ENCODE measurements at places on chromosomes 3 and 15.

DNA sequence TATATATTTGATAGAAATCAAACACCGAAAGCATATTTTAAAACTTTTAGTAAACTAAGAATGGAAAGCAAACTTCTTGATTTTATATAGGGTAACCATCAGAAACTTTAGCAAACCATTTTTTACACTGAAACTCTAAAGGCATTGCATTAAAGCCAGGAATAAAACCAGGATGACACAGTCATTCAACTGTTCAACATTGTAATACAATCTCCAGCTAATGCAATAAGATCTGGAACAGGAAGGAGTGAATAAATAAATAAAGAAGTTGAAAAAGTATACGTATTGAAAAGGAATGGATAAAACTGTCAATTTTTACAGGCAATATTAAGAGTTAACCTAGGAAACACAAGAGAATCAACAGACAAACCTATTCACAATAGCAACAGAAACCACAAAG lies 181.9 kb upstream of the TTC14 start:
- no peak for DNase-seq

DNA sequence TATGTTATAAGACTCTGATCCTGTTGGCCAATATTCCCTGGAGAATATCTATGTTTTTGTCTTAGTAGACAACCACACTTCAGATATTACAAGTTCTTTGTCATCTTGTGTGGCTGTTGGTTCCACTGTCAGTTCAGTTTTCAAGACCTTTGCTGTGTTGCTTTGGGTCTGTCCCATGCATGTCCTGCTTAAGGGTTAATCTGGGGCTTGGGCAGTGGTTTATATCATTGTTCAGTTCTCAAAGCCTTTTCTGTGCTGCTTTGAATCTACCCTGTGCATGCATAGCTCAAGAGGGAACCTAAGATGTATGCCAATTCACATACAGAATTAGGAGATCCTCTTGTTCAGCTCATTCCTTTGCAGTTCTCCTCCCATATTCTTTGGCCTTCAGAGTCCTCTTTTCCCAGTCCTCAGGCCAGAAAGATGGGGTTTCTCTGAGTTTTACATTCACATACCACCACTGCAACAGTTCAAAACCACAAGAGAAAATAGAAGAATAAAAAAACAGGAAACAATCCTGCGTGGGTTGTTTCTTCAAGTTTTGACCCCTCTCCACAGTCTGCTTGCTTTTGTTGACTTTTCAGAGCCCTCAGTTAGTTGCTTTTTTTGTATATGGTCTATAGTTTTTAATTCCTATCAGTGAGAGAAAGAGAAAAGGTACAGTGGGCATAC lies 21.6 kb downstream of the BUB1B start:
- no peak for DNase-seq

DNA sequence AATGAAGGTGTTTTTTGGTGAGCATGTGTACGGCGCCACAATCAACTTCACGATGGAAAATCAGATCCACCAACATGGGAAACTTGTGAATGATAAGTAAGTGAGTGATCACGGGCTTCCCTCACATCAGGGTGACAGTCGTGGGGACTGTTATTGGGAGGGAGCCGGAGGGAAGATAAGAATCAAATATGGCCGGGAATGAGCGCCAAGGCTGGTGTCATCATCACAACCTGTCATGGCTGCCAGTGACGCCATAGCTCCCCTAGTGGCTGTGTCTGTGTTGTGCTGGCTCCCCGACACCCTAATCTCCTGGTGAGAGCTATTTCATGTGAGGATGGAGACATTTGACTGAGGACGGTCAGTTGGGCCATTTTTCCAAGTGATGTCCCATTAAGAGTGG lies 168.5 kb downstream of the SV2B start:
- no peak for DNase-seq

GRCh38 chr3:18334837-18335601 lies 90.1 kb downstream of the SATB1 start:
- DNase-seq = no peak

DNA sequence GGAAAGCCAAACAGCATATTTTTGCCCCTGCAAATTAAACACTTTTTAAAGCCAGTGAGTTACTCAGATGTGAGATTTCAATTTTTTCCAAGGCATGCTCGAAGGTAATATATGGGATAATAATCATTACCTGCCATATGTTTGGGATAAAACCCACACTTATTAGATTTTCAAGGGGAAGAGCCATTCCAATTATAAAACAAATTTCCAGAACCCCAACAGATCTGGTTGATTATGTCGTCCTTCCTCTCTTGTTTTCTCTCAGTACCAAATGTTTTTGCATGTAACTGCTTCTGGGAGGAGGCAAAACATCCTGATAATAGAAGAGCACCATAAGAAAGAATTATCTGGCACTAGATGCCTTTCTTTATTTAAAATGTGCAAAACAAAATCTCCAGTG lies 115.1 kb downstream of the AKAP13 start:
- DNase-seq = no peak

DNA sequence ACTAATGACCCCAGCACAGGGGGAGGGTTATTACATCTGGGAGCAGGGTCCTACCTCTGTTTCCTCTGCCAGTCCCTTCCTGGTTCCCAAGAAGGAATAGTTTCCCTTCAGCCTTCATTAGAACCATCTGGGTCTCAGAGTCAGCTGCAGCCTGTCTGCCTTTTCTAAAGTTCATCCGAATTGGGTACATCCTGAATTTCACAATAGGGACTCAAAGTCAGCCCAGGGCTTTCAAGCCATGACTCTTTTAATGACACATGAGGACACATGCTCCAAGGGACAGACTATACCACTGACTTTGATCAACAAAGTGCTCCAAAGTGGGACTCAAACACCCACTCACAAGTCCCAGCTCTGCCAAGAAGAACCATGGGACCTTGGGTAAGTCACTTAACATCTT lies 12.7 kb upstream of the CRABP1 start:
- DNase-seq = no peak

- DNase-seq = no peak
Observed at GRCh38 chr3:61158667-61159066, 92.6 kb downstream of the FHIT start.

- no peak for DNase-seq
Observed at GRCh38 chr15:91866971-91867372, 13.5 kb downstream of the SLCO3A1 start.

GRCh38 chr3:87179642-87180041 lies 47.5 kb upstream of the CHMP2B start:
- DNase-seq = no peak

DNA sequence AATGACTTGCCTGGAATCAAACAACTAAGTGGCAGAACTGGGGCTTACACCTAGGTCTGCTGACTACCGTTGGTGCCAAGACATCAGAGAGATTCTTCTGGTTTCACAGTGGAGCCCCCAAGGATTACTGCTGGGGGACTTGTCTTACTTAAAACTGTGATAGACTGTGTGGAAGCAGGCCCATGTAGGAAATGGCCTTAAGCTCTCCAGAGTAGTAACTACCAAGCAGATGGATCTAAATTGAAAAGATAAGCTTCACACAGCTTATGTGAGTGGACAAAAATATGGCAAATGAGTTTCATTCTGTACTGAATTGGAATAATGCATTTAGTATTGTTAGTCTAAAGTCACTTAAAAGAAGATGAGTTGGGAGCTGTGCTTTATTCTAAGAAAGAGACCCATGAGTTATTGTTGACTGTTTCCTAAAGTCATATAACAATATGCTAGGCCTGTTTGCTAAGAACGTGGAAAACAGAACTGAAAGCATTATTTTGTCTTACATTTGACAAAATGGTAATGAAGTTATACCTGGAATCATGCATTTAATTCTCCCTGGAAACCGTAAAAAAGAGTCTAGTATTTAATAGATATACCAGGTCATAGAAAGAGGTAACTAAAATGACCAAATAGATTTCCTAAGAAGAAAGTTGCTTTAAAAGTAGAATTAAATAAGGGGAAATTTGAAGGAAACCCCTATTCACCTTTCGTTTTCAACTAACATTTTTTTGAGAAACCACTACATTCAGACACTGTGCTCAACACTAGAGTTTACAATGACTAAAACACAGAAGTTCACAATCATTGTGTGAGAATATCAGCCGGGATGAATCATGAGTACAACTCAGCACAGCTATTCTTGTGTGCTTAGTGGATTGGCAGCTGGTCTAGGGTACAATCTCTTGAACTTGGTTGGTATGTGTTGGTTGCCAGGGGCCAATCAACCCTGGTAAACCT lies 13.0 kb upstream of the MAPK6 start:
- DNase-seq = no peak

DNA sequence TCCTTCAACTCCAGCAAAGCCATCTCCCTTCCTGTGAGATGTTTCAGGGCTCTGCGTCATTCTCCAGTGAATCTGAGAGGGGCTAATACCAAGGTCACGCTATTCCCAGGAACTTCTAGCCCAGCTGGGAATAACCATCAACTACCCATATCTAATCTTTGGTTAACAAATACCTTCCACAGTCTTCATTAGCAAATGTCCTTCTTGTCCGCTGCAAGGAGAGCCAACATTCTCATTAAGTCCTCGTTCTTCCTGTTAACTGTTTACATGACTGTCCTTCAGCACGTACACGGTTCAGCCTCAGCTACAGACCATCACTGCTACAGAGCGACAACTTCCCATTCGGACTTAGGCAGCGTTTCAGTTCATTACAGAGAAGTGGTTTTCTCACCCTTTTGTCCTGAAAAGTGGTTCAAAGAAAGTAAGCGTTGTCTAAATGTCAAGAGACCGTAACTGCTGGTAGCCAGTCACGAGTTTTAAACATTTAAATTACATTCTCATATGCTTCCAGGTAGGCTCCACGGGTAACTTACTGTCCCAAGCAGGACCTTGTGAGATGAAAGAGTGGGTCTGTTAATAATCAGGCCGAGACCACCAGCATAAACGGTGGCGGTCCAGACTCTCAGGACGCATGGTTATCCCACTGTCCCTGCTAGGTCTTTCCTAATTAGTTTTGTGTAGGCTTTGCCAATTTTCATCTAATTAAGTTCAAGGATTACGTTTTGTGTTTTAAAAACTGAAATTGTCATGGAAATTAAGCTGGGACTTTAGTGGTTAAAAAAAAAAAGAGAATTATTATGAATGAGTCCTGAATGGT lies 63.8 kb downstream of the CHSY1 start:
- DNase-seq = peak; percentile 71

DNA sequence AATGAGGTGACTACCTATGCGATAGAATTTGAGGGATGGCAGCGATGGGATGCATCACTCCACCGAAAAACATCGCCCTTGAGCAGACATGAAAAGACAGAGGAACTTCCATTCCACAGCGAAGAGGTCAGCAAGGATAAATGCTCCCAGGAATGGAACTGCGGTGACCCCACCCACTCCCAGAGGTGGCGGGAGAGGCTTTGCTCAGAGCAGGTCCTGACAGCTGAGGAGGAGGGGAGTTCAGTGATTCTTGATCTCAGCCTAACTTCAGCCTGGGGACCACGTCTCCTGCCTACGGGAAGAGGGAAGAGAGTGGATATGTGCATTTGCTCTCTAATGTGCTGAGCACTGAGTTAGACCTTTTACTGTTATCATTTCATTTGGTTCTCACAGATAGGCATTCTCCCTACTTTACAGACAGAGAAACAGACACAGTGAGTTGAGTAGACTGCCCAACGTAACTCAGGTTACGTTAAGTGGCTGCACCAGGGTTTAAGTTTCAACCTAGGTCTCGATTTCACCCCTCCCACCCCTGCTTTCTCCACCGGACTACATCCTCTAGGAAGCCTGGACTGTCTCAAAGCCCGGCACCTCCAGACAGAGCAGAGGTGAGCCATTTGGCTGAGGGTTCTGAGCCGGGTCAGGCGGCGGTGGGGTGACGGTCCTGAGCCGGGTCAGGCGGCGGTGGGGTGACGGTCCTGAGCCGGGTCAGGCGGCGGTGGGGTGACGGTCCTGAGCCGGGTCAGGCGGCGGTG lies 170.0 kb downstream of the RAB11A start:
- DNase-seq = no peak

Data from glomerular endothelial cell (primary cell).